ENCODE measurements at places on chromosomes 1 and 21. TPM values are rescaled to one million over a fixed set of nuclear protein-coding genes. Genes with fewer than 3 reads are reported as not detected.

DNA sequence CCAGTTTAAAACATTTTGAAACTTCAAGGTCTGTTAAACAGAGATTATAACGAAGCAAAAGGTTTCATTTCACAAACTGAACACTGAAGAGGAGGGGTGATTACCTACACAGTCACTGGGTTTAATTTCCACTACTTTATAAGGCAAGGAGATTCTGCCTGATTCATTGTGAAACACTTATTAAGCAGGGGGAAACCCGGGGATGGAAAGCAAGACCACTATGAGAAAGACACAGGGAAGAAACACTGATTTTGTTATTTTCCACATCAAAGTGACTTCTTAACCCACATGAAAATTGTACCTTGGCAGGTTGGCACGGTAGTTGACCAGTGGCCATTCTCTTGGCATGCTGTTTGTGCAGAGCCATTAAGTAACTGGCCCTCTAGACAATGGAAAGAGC, 8.1 kb upstream of the F5 start:
- no peak for DNase-seq

- no peak for DNase-seq
Observed at GRCh38 chr21:45632637-45633251, 10.8 kb upstream of the PCBP3 start.

GRCh38 chr1:21924503-21925005, 12.6 kb downstream of the HSPG2 start:
- DNase-seq, result peak; percentile 60

GRCh38 chr1:14597343-14598006, 1.0 kb upstream of the KAZN start:
- no peak for DNase-seq

DNA sequence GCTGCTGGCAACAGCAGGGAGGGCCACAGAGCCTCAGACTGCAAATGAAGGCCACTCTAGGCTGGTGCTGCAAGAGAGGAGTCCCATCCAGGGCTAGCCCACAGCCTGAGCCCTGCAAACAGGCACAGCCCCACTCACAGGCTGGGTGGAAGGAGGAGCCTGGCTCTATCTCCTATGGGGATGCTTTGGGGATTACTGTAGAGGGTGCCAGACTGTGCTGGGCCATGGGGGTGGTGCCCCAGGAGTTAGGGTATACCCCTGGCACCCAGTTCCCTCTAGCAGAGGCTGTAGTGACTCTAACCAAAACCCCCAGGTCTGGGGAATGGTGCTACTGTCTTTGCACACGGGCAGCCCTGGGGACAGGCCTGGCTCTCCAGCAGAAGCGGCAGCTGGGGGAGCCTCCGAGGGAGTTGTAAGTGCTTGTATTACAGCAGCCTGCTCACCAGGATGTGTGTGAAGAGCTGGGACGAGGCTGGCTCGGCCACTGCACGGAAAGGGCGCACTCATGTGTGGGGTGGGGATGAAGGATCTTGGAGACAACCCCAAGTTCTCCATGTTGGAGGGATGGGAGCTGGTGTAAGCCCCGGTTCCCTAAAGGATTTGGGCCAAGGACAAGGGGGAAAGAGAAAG, 23.4 kb upstream of the EVA1B start:
- DNase-seq, result no peak

- DNase-seq, result no peak
Observed at GRCh38 chr21:25509862-25510261, 97.4 kb downstream of the MRPL39 start.

- DNase-seq, result no peak
Observed at GRCh38 chr1:2543543-2544092, 12.6 kb upstream of the TNFRSF14 start.

DNA sequence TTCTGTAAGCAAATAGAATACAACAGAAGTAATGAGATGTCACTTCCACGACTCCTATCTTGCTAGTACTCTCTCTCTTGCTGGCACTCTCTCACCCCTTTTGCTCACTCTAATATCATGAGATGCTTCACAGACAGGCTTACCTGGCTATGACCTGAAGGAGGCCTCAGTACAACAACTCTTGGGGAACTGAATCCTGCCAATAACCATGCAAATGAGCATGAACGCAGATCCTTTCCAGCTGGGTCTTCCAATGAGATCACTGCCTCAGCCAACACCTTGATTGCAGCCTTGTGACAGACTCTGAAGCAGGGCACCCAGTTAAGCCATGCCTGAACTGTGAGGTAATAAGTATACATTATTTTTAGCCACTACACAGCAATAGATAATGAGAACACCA, 53.1 kb upstream of the ADAR start:
- no peak for DNase-seq

GRCh38 chr1:245771511-245772281, 616.9 kb downstream of the KIF26B start:
- DNase-seq, result no peak

GRCh38 chr1:222769971-222770620, 33.1 kb downstream of the FAM177B start:
- no peak for DNase-seq

DNA sequence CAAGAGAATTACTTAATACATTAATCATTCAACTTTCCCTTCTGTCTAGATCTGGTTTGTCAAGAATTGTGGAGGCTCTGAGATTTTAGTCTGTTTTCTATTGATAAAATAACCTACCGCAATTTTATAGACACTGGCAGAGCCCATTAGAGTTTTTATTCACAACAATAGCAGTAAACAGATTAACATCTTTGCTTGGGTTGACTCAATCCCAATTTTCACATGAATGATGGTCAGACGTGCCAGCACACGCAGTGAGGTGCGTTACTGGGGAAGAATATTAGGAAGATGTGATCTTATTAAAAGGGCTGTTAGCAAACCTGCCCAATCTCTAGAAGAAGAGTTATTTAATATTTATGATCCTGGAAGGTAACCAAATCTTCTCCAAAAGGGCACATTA, 736.6 kb downstream of the MRPL39 start:
- no peak for DNase-seq

GRCh38 chr1:93749894-93750301, 68.3 kb upstream of the BCAR3 start:
- no peak for DNase-seq

DNA sequence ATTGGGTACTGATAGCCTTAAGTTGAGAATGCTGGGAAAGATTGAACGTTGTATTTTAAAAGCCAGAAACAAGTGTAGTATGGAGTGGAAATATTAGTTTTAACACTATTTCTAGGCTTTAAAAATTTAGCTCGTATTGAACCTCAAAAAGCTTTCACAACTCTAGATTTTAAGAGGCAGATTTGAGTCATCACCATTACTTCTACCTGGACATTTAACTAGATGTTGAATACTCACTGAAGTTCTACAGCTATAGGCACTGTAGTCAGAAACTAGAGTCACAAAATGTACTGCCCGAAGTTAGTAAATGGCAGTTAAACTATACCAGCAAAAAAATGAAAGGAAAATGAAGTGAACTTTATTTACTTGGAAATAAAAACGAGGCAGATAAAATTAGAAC, 96.5 kb downstream of the NEK7 start:
- no peak for DNase-seq

The SPRR1A gene
- not detected for total RNA-seq

The S100A1 gene
- 2,065 TPM for total RNA-seq

The CLDN17 gene
- total RNA-seq, result not detected

The CFAP74 gene
- total RNA-seq, result not detected

The PROX1 gene
- total RNA-seq, result 82.9 TPM
